ENCODE measurements at places on chromosomes 7 and 10.

GRCh38 chr10:132786884-132787494, 1.0 kb upstream of the NKX6-2 start:
- no peak for DNase-seq

DNA sequence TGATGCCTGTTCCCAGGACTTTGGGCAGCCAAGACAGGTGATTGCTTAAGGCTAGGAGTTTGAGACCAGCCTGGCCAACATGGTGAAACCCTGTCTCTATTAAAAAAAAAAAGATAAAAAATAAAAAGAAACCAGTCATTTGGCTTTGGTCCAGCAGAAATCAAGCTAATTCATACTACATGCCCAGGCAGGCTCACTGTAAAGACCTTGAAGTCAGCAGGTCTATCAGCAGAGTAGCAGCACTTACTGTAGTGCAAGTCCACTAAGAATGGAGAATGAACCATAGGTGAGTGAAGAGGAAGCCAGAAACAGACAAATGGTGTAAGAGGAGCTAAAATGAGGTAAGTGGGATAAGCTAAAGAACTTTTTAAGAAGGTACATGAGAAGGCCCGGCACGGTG, 24.7 kb downstream of the PSPH start:
- no peak for DNase-seq

GRCh38 chr10:103766751-103767505, 88.4 kb downstream of the SH3PXD2A start:
- no peak for DNase-seq

DNA sequence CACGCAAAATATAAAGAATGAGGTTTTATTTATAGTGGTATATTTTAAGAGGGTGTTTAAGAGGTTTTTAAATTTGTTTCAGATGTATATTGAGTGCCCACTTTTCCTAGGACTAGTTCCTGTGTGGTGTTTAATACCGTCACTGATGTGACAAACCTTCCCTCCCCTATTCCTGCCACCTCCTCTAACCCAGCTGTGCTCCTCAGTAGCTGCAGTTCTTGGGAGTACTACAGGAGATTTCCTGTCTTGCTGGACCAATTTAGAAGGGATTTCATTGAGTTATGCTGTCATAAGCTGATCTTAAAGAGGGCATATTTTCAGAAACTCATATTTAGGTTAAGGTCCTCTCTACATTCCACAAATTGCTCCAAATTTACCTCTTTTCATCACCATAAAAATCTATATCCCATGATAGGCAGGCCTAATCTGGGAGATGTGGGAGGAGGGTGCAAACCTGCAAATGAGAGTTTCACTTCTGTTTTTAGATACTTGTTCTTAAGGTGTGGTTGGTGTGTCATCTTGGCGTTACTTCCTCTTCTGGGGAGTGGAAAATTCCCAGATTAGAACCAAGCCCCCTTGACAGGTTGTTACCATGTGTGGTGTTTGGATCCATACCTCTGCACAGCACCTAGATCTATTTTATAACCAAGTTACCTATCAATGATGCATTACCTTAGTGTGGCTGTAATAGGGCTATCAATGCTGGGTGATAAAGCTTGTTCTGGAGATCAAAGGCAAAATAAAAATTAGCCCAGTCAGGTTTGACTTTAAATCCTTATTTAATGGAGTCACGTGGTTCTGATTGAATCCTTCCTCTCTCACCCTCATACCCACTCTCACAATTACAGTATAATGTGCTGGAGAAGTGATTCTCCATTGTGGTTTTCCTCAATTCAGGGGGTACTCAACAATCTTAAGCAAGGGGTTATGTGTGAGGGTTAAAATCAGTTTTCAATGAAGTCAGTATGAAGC, 141.1 kb downstream of the CDK14 start:
- no peak for DNase-seq

DNA sequence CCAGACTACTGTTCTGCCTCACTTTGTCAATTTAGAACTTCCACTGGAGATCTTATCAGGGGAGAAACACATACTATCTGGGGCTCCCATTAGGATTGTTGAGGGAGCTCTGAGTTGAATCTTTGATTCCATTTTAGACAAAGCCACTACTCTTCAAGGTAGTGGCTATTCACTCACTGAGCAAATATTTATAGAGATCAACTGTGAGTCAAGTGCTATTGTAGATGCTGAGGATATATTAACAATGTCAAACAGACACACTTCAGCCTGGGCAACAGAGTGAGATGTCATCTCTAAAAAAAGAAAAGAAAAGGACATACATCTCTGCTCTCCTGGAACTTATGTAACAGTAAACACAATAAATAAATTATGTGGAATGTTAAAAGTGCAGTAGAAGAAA, 315.3 kb downstream of the PTEN start:
- DNase-seq = no peak

DNA sequence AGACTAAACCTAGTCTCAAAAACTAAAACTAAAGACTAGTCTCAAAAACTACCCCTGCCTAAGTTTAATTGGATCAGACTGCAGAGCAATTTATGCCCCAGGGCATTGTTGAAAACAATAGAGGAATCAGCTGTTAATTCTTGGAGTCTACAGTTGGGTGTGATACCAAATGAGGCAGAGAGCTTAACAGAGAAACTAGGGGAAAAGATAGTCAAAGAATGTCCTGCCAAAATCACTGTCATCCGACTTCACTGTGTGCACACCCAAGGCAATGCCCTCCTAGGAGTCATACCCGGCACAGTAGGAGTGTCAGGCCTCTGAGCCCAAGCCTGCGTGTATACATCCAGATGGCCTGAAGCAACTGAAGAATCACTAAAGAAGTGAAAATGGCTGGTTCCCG, 90.5 kb upstream of the TOMM7 start:
- no peak for DNase-seq

DNA sequence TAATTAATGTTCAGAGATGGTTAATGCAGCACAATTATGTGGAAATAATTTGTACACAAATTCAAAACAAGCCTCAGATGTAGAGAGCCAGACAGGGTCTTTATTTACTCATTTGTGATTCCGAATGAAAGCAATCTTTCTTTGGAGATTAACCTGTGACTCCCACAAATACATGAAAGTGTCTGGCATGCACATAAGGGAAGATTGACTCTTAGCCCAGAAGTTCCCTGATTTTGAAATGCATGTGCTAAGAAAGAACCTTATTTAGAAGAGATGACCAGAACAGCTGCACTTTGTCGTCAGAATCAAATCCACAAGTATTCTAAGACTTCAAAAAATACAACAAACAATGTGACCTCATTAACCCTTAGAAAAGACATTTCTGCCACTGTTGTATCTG, 45.1 kb downstream of the RNLS start:
- no peak for DNase-seq

- no peak for DNase-seq
These were observed 4.4 kb upstream of the BET1 start for GRCh38 chr7:94008537-94008936.

GRCh38 chr7:112481833-112482670, 1.3 kb downstream of the LSMEM1 start:
- no peak for DNase-seq

DNA sequence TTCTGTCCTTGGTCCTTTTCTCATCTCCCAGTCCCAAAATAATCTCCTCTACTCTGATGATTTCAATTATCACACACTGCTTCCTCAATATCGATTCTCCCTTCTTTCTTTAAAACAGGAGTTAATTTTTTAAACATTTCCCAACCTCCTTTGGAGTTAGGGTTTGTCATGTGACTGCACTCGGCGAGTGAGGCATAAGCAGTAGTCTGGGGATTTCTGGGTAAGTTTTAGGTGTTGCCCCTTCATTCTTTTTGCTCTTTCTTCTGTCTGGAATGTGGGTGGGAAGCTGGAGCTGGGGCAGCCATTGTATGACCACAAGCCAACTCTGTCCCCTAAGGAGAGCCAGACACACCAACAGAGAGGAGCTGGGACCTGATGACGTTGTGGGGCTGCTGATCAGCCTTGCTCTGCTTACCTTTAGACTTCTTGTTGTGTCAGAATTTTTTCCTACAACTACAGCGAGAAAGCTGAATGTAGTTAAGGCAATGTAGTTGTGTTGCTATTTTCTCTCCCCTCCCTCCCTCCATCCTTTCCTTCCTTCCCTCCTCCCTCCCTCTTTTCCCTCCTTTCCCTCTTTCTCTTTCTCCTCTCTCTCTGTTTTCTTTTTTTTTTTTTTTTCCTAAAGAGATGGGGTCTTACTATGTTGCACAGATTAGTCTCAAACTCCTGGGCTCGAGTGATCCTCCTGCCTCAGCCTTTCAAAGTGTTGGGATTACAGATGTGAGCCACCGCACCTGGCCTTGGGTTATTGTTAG, 6.5 kb upstream of the TSPAN14 start:
- no peak for DNase-seq

DNA sequence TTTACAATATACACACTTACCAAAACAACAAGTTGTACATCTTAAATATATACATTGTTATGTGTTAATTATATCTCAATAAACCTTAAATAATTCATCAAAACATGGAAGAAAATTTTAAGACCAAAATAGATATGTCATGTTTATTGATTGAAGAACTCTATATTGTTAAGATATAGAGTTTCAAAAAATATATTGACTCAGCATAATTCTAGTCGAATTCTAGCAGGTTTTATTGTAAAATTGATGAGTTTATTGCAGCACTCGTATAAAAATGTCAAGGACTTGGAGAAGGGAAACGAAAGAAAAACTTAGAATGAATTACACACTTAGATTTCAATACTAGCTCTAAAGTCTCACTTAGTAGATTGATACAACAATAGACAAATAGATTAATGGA, 575.4 kb upstream of the SORCS1 start:
- no peak for DNase-seq

GRCh38 chr10:21533467-21534279, at the start of gene MLLT10:
Gene MLLT10, plus strand, starts transcription at chr10:21534232. Its CDS starts 413 bp downstream, at chr10:21534645.
- peak; percentile 68 for DNase-seq

GRCh38 chr10:93493162-93493561, 3.2 kb upstream of the CEP55 start:
- no peak for DNase-seq

DNA sequence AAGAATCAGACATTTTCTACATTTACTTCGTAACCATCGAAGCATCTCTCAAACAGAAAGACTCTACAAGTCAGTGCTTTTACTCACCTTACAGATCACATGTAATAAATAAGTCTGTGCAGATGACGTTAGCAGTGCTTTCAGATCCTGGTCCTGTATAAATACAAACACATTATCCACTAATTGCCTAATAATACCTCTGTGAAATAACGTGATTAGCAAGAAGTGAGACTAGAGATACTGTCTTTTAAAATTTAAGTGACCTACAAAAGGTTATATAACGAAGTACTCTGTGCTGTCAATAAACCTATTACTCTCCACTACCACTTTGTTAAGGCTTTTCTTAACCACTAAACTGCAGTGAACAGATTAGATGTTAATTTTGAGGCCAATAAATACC, 246.9 kb downstream of the NSUN6 start:
- DNase-seq = no peak

GRCh38 chr10:59036311-59037017, 140.0 kb upstream of the PHYHIPL start:
- DNase-seq = no peak

DNA sequence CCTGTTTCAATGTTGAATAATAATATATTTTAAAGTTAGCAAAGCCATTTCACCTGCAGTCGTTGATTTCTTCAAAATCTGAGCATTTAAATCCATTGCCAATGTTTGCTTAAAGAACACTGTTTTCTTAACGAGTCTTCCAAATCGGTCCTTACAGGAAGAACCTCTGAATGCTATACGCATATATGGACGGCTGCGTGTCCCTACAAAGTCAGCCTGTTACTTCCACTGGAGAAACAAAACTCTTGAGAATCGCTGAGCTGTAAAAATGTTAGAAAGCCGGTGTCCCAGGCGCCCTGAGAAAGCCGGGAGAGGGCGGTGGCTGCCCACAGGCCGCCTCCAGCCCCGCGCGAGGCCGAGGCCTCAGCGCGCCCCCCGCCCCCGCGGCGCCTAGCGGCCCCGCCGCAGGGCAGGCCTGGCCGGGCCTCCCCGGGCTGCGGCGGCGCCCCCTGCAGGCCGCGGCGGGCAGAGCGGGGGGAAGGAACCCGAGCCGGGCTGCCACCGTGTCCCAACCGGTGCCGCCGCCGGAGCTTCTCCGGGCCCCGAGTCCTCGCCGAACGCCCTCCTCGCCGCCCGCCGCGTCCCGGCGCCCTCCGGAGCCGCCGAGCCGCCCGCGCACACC, at the start of gene FHIP2A:
TSS of gene FHIP2A (plus strand) at position 488 of the 622 bp plus-strand sequence. CDS start 299 bp downstream, outside the sequence.
- DNase-seq = peak; percentile 56

DNA sequence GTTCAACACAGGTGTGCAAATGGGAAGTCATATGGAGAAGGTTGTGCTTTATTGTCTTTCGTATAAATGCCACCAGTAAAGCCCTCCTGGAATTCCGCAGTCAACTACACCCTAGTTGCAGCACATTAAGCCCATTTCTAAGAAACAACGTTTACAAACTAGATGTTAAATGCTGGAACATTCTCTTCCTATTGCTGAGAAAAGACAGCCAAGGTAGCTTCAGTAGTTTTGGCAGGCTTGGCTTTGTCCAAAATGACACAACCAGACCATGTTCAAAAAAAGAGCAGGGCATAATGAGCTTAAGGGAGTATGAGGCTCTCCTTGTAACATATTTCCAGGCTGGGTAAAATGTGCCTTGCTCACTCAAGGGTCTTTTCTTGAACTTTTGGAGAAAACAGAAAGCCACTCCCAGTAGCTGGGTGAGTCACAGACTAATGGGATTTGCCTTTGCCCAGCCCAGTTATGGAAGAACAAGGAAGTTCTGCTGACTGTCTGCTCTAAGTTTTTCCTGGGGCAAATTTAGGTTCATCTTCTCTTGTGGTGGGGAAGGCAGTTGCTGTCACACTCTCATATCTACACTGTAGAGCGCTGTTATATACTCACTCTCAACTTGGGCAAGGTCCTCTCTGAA, 238.7 kb downstream of the PLXNA4 start:
- DNase-seq = no peak

- DNase-seq = no peak
These were observed 19.2 kb downstream of the ANTXRL start for GRCh38 chr10:46305986-46306385.

- no peak for DNase-seq
These were observed 4.4 kb upstream of the RAPGEF5 start for GRCh38 chr7:22361320-22361719.

GRCh38 chr10:52106899-52107298, 207.2 kb upstream of the DKK1 start:
- DNase-seq = no peak

GRCh38 chr10:116783011-116783655, 40.8 kb upstream of the HSPA12A start:
- no peak for DNase-seq

DNA sequence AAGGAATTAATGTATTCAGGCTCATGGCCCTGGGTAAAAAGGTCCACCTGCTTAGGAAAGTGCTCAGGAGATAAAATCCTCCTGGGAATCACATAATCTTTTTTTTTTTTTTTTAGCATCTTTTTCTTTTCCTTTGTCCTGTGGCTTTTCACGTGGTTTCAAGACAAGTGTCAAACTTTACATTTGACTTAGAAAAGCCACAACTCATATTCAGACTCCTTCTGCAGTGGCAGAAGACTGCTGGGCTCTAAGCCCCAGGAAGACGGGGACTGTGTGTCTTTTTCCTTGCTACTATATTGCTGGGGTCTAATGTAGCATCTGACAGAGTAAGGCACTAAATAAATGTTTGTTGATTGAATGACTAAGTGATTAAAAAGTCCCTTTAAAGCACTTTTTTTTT, 127.5 kb upstream of the ANKRD1 start:
- no peak for DNase-seq

Measured in stimulated activated CD8-positive, alpha-beta memory T cell treated with anti-CD3 and anti-CD28 coated beads, Interleukin-4, amount 100 ng/mL, for 4 hours (primary cell).